SJSA1 (cell line): ENCODE measurements at places on chromosomes 3 and 15. TPM values are rescaled to one million over a fixed set of nuclear protein-coding genes. Genes with fewer than 3 reads are reported as not detected.

CTXN2 gene
- total RNA-seq: not detected in 2 replicates

DALRD3 gene
- 22.6 and 27.2 TPM in 2 replicates for total RNA-seq

C3orf52 gene
- total RNA-seq: 20.6 and 27.6 TPM in 2 replicates

TMEM212 gene
- not detected in 2 replicates for total RNA-seq

SERINC4 gene
- total RNA-seq: not detected in 2 replicates

GUCA1C gene
- total RNA-seq: not detected in 2 replicates

CCK gene
- total RNA-seq: not detected in 2 replicates

GOLGA6L10 gene
- 0.19 and 0.34 TPM in 2 replicates for total RNA-seq

C3orf85 gene
- total RNA-seq: not detected in 2 replicates

HLTF gene
- 68.2 and 70.5 TPM in 2 replicates for total RNA-seq

OIP5 gene
- 31.1 and 43.4 TPM in 2 replicates for total RNA-seq

SPPL2A gene
- 179 and 284 TPM in 2 replicates for total RNA-seq

A4GNT gene
- not detected in 2 replicates for total RNA-seq

AADAC gene
- total RNA-seq: 0.34 TPM in 2 replicates

UBP1 gene
- total RNA-seq: 14.9 and 20.8 TPM in 2 replicates

UROC1 gene
- total RNA-seq: not detected in 2 replicates

KCNMB3 gene
- total RNA-seq: 0.13 and 2.7 TPM in 2 replicates

UMPS gene
- total RNA-seq: 31.8 and 42.2 TPM in 2 replicates
